Stimulated activated CD4-positive, alpha-beta T cell treated with anti-CD3 and anti-CD28 coated beads, Interleukin-15, amount 100 ng/mL, for 1 hour (primary cell): ENCODE measurements at places on chromosomes 6 and 20.

DNA sequence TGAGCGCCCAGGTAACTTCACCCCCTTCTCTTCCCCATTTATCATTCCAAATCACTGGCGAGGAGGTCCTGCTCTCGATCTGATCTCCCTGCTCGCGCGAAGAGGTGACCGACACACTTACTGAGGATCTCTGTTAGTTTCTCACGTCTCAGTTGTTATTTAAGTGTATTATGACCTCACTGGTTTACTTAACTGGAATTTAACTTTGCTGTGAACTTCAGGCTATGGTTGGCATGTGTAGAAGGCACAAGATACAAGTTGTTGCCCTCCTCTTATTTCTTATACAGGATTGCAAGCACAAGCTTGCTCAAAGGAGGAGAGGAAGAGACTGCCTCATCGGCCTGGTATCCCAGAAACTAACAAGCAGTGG is 1.2 kb downstream of the RNF217 start:
- no peak for DNase-seq

DNA sequence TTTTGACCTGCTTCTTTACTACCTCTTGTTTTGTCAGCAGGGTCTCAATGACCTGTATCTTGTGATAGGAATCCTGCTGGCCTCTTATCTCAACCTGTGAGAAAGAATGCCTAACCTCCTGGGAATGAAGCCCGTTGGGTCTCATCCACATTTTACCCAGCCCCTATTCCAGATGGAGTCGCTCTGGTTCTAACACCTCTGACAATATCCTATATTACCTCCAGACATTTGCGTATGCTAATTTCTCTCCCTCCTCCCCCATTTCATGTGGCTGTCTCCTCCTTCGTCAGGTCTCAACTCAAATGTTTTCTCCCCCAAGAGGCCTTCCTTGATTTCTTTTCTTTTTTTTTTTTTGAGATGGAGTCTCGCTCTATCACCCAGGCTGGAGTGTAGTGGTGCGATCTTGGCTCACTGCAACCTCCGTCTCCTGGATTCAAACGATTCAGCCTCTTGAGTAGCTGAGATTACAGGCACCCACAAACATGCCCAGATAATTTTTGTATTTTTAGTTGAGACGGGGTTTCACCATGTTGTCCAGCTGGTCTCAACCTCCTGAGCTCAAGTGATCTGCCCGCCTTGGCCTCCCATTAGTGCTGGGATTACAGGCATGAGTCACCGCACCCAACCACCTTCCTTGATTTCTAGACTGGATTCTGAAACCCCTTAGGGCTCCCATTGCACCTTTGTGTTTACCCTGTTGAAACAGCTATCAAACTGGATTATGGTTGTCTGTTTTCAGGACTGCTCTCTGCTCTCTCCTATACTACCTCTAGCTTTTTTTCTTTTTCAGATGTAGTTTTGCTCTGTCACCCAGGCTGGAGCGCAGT is 49.5 kb upstream of the B4GALT5 start:
- no peak for DNase-seq

- no peak for DNase-seq
These were observed 630.6 kb downstream of the GRIK2 start for GRCh38 chr6:102023977-102024657.

GRCh38 chr6:34955442-34955841 is 66.4 kb downstream of the ANKS1A start:
- DNase-seq = no peak

DNA sequence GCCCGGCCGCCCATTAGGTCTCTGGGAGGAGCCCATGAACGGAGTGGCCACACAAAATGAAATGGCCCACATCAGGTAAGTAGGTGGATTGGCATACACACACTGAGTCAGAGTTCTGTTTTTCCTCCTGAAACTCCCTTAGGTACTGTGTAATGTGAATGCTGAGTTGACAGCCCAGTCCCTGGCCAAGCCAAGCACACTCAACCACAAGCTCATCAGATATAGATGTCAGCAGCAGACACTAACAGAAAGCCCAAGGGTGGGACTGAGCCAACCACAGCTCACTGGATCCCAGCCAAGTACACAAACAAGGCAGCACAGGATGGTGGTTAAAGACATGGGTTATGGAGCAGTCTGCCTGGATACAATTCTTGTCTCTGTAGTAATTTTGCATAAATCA is 403.4 kb downstream of the GJA1 start:
- no peak for DNase-seq

GRCh38 chr20:37280403-37280802 is 9.1 kb upstream of the MANBAL start:
- no peak for DNase-seq
